Stimulated activated CD4-positive, alpha-beta T cell treated with anti-CD3 and anti-CD28 coated beads, Interleukin-1b, Interleukin-23, amount 100 ng/mL, for 1 hour (primary cell): ENCODE measurements at places on chromosomes 5 and 9.

DNA sequence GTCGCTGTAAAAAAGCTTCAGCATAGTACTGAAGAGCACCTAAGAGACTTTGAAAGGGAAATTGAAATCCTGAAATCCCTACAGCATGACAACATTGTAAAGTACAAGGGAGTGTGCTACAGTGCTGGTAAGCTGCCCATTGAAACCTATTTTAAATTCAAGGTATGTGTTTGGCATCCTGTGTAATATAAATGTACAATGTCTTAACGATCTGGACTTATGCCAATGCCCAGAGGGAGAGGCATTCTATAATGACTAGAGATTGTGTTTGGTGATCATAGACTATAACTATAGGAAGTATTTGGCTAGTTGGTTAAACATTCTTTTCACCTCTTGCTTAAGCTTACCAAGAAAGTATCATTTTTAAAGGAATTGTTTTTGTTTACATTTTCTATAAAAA lies 95.7 kb downstream of the INSL6 start:
- DNase-seq: no peak

- DNase-seq: no peak
These were observed 39.1 kb downstream of the SH3RF2 start for GRCh38 chr5:145975361-145976066.

GRCh38 chr5:11289733-11290132 lies 528.7 kb upstream of the DAP start:
- no peak for DNase-seq

GRCh38 chr5:34503379-34504253 lies 152.5 kb upstream of the RAI14 start:
- DNase-seq: no peak

DNA sequence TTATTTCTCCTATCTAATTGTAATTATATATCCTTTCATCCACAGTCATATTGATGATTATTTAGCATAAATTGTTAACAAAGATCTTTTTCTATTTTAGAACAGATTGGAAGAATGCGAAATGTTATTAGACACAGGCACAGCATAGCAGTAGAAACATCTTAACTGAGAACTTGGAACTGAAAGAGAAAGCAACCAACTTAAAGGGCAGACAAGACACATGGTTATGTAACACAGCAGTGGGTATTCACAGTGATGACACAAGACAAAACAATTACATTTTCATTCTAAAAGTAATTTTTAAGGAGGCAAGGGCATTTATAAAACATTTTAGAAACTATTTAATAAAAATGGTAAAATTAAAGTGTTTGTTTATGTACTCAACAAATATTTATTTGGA lies 57.7 kb upstream of the MEF2C start:
- no peak for DNase-seq

GRCh38 chr5:15682566-15682965 lies 182.6 kb downstream of the FBXL7 start:
- DNase-seq: no peak

GRCh38 chr5:149267241-149267973 lies 4.3 kb upstream of the AFAP1L1 start:
- DNase-seq: no peak
